ENCODE measurements at places on chromosomes 6 and 20. TPM values are rescaled to one million over a fixed set of nuclear protein-coding genes. Genes with fewer than 3 reads are reported as not detected.

DNA sequence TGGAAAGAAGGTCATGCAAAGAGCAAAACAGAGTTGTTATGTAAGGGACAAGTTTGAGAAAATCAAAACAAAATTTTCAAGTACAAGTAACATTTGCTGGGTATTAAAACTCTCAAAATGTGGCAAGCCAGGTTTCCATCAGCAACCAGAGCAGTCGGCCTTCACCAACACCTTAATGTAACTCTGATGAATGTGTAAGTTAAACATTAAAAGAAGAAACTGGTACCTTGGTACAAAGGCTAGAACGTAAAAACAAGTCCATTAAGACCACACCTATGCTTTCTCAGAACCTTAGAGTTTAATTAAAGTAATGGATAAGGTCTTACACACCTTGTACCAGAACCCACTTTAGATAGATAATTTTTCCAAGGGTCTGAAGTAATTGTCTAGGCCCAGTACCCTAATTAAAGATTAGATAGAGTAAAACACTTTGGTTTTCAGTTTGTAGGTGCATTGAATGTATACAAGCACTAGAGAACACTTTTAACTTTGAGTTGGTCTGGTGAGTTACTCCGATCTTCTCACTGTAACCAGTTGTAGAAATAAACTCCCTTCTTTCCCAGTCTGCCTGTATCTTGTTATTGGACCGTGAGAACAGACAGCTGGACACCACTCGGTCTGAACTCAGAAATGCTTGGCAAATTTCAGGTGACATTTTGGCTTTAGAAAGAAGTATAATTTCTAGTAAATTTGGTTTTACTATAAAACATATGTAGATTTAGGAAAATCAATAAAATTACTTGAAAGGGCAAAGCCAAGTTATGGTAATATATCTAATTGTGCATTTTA, 319.4 kb downstream of the HTR1B start:
- H3K27ac ChIP-seq: no peak overlapping the region
- H3K4me3 ChIP-seq: no peak overlapping the region
- no peak for DNase-seq
- H3K4me1 ChIP-seq: no peaks in the 10 kb centered on the region

- H3K27me3 ChIP-seq: peaks cover 53% of the 10 kb centered on the region
- no peak overlapping the region for H3K27ac ChIP-seq
- H3K4me3 ChIP-seq: no peak overlapping the region
- no peaks in the 10 kb centered on the region for H3K36me3 ChIP-seq
- no peaks in the 10 kb centered on the region for H3K4me1 ChIP-seq
- DNase-seq: no peak
Measured at GRCh38 chr6:87049779-87050178, 45.1 kb downstream of the CGA start.

Gene LAMA2
- total RNA-seq: 2.2 TPM

DNA sequence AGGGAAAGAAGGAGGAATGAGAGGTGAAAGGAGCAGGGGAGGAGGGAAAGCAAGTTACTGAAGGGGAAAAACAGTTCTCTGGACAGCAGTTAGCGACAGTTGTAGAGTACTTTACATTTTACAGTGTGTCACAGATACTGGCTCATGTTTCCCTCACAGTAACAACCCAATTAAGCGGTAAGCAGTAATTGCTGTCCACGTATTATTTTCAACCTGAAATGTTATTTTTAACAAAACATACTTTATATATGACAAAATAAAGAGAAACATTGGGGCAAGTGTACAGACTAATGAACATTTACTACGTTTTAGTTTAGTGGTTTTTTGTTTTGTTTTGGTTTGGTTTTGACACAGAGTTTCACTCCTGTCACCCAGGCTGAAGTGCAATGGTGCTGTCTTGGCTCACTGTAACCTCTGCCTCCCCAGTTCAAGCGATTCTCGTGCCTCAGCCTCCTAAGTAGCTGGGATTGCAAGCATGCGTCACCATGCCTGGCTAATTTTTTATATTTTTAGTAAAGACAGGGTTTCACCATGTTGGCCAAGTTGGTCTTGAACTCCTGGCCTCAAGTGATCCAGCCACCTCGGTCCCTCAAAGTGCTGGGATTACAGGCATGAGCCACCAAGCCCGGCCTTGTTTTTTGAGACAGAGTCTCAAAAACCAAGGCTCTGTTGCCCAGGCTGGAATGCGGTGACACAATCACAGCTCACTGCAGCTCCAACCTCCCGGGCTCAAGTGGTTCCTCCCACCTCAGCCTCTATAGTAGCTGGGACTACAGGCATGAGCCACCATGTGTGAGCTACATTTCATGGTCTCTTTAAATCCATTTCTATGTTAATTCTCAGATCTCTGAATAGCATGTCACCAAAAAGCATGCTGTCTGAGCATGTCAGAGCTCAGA, 22.6 kb upstream of the BTN3A2 start:
- H3K27ac ChIP-seq: no peak overlapping the region
- H3K4me1 ChIP-seq: peaks cover 4% of the 10 kb centered on the region
- H3K36me3 ChIP-seq: no peaks in the 10 kb centered on the region
- no peaks in the 10 kb centered on the region for H3K27me3 ChIP-seq
- H3K4me3 ChIP-seq: peak overlapping the region; percentile 34

DNA sequence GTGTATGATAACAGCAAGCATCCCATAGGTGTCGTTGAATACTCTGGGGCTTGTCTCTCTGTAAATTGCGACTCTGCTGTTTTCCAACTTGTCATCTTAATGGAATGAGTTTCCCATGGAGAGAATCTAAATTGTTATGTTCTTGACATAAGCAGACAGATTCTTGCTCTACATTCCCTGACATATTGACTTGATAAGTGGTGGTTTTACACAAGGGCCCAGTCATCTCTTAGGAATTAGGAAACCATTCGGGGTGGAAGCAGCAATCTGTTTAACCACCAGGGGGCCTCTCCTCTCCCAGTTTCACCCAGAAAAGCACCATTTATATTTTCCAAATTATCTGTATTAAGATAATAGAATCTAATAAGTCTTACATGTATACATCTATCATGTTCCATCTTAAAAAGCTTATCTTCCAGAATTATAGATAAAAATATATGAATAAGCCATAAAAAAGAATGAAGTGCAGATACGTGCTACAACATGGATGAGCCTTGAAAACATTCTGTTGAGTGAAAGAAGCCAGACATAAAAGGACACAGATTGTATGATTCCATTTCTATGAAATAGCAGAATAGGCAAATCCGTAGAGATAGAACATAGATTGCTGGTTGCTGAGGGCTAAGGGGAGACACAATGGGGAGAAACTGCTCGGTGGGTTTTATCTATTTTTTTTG, 23.1 kb upstream of the MROH8 start:
- H3K27me3 ChIP-seq: no peaks in the 10 kb centered on the region
- peaks cover 82% of the 10 kb centered on the region for H3K36me3 ChIP-seq
- H3K4me3 ChIP-seq: no peak overlapping the region
- peaks cover 8% of the 10 kb centered on the region for H3K4me1 ChIP-seq

DNA sequence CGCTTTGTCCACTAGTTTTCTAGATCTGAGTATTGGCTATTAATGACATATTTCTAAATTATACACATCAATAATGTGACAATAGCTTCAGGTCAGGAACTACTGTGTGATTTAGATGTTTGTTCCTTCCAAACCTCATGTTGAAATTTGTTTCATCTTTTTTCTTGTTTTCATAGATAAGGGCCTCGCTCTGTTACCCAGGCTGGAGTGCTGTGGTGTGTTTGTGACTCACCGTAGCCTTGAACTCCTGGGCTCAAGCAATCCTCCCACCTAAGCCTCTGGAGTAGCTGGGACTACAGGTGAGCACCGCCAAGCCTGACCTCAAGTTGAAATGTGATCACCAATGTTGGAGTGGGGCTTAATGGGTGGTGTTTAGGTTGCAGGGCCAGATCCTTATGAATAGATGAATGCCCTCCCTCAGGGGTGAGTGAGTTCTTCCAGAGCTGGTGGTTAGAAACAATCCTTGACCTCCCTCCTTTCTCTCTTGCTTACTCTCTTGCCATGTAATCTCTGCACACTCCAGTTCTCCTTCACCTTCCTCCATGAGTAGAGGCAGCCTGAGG, 5.9 kb upstream of the NQO2 start:
- no peaks in the 10 kb centered on the region for H3K36me3 ChIP-seq
- no peak overlapping the region for H3K4me3 ChIP-seq
- H3K27me3 ChIP-seq: no peaks in the 10 kb centered on the region
- no peak for DNase-seq
- peaks cover 3% of the 10 kb centered on the region for H3K4me1 ChIP-seq
- H3K27ac ChIP-seq: no peak overlapping the region

GRCh38 chr6:127554435-127555006, 22.5 kb upstream of the C6orf58 start:
- no peaks in the 10 kb centered on the region for H3K36me3 ChIP-seq
- no peaks in the 10 kb centered on the region for H3K27me3 ChIP-seq
- H3K4me3 ChIP-seq: no peak overlapping the region
- no peak overlapping the region for H3K27ac ChIP-seq
- peak; percentile 61 for DNase-seq

Gene CPNE5
- total RNA-seq: 0.13 TPM

Gene FAM217A
- total RNA-seq: not detected

Gene TENT5A
- 36.9 TPM for total RNA-seq

Gene PRSS16
- total RNA-seq: 0.85 TPM

Gene BMP6
- 1.9 TPM for total RNA-seq

- H3K4me1 ChIP-seq: peaks cover under 1% of the 10 kb centered on the region
- DNase-seq: no peak
- no peaks in the 10 kb centered on the region for H3K27me3 ChIP-seq
- H3K27ac ChIP-seq: no peak overlapping the region
- no peaks in the 10 kb centered on the region for H3K36me3 ChIP-seq
Measured at GRCh38 chr20:44181611-44182010, 5.4 kb downstream of the JPH2 start.

Gene NDRG3
- 17.6 TPM for total RNA-seq

Gene TINAG
- total RNA-seq: not detected

GRCh38 chr20:59777814-59778575, 155.4 kb downstream of the SYCP2 start:
- no peaks in the 10 kb centered on the region for H3K4me1 ChIP-seq
- no peak overlapping the region for H3K4me3 ChIP-seq
- no peaks in the 10 kb centered on the region for H3K27me3 ChIP-seq
- no peak overlapping the region for H3K27ac ChIP-seq
- H3K36me3 ChIP-seq: no peaks in the 10 kb centered on the region
- DNase-seq: no peak

DNA sequence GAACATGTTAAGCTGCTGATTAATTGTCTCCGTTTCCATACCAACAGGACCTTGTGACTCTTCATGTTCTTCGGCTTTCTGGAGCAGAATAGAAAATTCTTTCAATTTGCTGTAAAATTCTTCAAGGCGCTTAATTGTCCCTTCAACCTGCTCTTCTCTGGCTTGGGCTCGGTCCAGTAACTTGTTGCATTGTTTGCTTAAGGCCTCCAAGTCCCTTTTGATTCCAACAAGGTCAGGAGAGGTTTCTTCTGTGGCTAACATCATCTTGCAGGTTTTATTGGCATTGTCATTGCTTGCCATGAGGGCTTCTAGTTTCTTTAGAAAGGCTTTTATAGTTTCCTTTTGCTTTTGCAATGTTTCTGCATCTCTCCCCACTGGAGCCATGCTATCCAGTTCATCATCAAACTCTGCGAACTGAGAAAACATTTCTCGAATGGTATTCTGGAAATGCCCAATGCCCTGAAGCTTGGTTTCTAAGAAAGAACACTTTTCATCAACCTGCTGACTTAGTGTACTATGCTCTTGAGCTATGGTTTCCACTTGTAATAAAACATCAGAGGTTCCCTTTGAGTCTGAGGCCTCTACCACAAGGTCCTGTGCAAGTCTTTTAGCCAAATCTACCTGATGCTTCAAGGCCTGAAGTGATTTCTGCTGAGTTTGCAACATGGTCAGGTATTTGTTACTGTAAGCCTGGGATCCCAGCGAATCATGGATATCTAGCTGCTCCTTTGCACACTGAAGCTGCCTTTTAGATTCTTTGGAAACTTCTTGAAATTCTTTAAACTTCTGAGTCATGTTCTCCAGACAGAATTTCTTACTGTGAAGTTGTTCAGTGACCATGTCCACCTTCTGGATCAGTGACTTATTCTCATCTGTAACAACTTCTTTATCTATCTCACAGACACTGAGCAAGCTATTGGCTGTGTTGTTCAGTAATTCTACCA, 90.2 kb downstream of the DST start:
- H3K4me1 ChIP-seq: peaks cover 21% of the 10 kb centered on the region
- H3K27me3 ChIP-seq: no peaks in the 10 kb centered on the region
- H3K27ac ChIP-seq: no peak overlapping the region

GRCh38 chr20:36128463-36129159, 25.9 kb upstream of the EPB41L1 start:
- H3K4me3 ChIP-seq: no peak overlapping the region
- no peaks in the 10 kb centered on the region for H3K36me3 ChIP-seq
- DNase-seq: no peak
- no peak overlapping the region for H3K27ac ChIP-seq
- H3K4me1 ChIP-seq: no peaks in the 10 kb centered on the region
- no peaks in the 10 kb centered on the region for H3K27me3 ChIP-seq

DNA sequence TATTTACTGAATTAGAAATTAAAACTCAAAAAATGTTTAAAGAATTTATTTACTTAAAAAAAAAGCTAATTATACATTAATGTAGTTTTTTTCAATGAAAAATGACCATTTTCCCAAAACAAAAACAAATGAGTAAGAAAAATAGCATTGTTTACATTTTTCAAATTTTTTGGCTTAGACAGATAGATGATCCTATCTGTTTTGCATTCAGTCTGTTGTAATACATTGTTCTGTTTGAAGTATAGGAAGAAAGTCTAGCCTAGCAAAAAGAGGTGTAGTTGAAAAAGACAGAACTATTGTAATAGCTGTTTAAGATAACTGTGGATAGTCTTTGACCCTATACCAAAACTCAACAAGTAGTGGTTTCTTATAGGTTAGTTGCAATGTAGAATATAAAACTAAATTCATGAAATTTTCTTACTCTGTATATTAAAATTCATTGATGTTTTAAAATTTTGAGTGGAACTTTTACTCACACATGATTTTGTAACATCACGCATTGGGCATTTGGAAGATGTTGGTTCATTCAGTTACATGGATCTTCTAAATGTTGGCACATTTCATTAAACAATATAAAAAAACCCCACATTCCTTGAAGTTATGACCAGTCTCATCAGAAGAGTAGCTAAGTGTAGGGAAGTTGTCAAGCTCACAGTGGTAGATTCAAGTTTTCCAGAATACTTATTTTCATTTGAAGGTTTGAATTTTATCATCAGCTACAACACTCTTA, 62.0 kb downstream of the KCNS1 start:
- H3K27me3 ChIP-seq: no peaks in the 10 kb centered on the region
- H3K36me3 ChIP-seq: no peaks in the 10 kb centered on the region
- no peak overlapping the region for H3K4me3 ChIP-seq

DNA sequence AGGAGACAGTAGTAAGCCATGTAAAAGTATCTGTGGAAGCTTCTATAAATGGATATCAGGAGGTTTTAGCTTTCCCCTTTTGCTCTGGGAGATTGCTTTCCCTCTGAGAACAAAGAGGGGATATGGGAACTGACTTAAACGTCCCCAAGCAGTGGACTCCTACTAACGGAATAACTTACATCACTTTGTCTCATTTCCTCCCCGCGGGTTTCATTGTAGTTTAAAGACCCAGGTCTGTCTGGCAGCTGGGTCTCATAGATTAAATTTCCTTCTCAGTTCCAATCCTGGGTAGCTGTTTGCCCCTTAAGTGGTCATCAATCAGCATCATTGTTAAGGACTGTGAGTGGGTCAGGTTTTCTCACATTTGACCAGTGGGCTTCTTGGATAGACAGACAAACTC, 68.7 kb downstream of the PLAGL1 start:
- no peak overlapping the region for H3K27ac ChIP-seq
- H3K36me3 ChIP-seq: no peaks in the 10 kb centered on the region
